ENCODE measurements at places on chromosomes 2 and 18.

DNA sequence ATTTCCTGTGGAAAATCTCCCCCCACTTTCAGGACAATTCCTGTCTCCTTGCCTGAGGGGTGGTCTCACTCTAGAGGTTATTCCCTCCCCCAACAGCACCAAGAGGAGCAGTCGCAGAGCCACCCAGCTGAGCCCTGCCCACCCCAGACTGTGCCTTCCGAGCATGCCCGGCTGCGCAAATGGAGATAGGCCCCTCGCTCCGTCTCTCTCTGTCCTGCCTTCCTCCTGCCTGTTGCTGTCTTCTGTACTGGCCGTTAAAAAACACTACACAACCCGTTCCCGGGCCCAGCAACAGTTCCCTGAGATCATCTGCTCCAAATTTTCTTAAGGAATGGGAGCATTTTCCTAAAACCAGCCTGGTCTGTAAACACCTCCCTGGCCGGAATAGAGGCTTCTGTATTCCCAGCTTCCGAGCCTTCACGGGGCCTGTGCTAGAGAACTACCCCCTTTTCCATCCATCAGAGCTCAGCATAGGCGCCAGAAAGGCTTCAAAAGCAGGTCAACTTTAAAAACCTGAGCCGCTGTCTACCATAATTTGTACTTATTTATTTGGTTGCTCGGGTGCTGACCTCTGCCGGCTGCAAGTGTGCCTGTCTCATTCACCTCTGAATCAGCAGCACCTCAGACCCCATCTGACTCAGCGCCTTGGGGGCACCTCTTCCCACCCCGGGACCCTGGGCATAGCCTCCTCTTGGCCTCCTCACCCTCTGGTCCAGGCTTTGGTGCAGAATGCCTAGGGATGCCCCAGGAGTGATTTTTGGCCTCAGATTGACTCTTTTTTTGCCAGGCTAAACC, 159.4 kb downstream of the PXDN start:
- DNase-seq, result no peak

DNA sequence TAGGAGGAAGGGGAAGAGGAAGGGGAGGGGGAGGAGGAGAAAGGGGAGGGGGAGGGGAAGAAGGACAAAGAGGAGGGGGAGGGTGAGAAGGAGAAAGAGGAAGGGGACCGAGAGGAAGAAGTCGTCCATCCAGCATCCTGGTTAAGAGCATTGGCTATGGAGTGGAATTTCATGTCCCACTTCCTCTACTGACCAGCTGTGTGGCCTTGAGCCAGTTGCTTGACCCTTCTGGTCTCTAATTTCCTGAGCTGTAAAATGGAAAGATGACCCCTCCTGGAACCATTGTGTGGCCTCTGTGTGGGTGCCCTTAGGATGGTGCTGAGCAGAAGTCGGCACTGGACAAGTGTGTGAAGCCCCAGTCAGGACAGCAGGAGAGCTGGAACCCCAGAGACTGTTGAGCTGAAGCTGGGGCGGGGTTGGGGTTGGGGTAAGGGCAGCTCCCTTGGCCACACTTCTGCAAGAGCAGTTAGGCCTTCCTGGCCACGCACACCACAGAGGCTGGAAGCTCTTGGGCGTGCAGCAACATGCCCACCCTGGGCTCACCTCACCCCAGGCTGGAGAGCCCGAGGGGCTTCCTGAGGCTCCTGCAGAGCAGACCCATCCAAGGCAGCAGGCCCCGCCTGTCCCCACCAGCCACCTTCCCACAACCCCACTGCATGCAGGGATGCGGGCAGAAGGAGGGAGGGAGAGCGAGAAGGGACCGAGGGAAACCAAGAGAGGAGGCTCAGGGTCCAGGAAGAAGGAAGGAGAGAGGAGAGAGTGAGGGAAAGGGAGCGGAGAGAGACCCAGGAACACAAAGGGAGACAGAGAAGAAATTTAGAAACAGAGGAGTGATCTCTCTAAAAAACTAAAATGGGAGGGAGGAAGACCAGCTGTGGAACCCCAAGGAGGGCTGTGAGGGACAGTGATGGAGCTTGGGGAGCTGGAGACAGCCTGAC, 16.2 kb downstream of the ADRA2B start:
- DNase-seq, result peak; percentile 35

DNA sequence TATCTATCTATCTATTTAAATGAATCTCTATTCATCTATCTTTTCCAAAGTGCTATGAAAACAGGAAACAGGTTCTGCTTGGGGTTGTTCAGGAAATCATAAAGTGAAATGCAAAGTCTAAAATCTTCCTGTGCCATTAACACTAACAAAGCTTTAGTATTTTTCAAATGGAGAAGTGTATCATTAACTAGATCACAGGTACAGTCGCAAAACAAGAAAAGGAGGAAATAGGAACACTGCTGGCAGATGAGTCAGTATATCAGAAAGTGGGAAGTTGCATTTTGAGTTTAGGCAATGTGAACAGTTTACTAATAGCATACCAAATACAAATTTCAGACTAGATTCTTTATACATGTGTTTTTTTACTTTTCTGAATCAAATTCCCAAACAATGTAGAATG, 888.5 kb upstream of the FSHR start:
- DNase-seq, result no peak

- no peak for DNase-seq
Measured at GRCh38 chr2:172281648-172282570, 145.5 kb upstream of the ITGA6 start.

DNA sequence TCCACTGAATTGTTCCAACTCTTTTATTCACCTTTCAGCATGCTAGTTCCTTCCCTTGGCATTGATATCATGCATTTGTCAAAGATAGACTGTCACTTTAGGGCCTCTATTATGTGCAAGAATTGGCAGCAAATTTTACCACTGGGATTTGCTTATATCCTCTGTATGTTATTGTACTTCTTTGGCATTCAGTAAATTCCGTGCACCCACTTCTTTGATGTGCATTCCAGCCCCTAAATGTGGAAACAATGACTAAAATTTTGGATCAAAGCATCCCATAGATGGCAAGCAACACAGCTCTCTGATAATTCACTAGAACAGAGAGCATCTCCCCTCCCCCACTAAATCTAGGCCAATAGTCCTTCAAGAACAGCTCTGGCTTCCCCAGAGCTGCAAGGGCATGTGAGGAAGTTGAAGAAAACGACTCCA, 399.0 kb upstream of the HNRNPA3 start:
- DNase-seq, result peak; percentile 35

DNA sequence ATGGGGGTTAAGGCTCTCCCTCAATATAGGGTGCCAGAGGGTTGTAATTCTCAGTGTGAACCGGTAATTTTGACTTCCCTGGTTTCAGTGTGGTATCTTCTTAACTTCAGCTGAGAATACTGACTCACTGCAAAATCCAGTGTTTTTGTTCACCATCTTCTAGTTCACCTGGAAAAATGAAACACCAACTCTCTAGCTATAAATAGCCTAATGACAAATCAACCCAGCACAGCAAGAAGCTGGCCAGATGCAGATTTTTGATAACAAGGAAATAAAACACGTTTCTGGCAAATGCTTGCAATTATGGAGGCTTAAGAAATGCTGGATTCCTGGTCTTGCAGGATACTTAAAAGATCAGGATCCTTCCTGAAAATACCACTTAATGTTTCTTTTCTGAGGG, 192.3 kb downstream of the CLIP4 start:
- no peak for DNase-seq

- DNase-seq, result no peak
Measured at GRCh38 chr18:48252525-48252924, 156.7 kb downstream of the ZBTB7C start.

GRCh38 chr2:197147942-197148341, 162.6 kb downstream of the ANKRD44 start:
- peak; percentile 78 for DNase-seq

DNA sequence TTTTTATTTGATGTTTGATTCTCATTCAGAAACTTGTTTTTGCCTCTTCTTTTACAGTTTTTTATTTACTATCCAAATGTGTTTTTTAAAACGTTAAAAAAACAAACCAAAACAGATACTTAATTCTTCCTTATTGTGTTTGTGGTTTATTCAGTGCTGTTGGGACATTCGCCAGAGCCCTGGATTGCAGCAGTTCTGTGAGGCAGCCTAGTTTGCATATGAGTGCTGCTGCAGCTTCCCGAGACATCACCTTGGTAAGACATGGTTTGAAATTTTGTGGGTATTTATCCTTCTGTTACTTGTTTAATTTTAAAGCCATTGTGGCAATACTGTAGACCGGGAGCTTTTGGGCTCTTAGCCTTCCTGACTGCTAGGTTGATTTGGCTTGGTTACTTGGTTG, 91.2 kb downstream of the MTA3 start:
- peak; percentile 30 for DNase-seq

DNA sequence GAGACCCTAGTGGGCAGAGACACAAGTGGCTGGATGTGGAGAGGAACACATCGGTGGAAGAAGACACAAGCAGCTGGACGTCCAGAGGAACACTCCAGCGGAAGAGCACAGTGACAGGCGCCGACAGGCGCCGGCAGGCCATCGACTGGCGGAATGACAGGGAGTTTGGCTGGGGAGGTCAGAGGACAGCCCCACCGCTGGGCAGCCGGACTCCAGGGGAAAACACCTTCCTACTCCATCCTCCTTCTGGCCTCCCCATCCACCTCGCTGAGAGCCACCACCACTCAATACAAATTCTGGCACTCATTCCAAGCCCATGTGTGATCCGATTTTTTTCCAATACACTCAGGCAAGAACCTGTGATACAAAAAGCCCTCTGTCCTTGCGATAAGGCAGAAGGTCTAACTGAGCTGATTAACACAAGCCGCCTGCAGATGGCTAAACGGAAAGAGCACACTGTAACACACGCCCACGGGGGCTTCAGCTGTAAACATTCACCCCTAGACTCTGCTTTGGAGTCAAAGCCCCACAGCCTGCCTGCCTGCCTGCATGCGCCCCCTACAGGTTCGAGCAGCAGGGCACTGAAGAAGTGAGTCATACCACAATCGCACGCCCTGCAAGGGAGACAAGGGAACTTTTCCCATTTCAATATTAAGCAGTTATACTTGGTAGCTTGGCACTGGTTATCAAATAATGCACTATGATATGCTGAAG, 50.2 kb upstream of the LRP1B start:
- DNase-seq, result peak; percentile 87

DNA sequence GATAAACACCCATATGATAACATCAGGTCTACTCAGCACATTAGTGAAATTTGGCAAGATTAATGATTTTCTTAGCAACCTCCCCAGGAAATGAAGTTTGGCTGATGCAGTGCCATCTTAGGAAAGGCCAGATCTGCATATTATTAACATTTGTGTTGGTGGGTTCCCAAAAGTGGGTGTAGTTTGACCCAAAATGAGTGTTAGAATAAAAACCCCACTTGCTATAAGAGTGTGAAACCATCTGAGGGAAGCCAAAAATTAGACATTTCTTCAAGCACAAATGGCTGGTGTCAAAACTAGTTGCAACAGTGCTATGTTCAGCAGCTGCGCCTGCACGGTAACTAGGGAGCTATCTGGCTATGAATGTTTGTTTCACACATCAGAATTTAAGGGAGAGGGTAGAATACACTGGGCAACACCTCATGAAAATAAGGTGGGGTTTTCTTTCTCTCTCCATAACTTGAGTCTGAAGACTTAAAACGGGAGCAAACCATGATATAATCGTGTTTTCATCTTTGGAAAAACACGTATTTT, 15.9 kb upstream of the CSRNP3 start:
- DNase-seq, result no peak

- DNase-seq, result peak; percentile 82
Measured at GRCh38 chr2:41963661-41964525, 83.9 kb upstream of the PKDCC start.

DNA sequence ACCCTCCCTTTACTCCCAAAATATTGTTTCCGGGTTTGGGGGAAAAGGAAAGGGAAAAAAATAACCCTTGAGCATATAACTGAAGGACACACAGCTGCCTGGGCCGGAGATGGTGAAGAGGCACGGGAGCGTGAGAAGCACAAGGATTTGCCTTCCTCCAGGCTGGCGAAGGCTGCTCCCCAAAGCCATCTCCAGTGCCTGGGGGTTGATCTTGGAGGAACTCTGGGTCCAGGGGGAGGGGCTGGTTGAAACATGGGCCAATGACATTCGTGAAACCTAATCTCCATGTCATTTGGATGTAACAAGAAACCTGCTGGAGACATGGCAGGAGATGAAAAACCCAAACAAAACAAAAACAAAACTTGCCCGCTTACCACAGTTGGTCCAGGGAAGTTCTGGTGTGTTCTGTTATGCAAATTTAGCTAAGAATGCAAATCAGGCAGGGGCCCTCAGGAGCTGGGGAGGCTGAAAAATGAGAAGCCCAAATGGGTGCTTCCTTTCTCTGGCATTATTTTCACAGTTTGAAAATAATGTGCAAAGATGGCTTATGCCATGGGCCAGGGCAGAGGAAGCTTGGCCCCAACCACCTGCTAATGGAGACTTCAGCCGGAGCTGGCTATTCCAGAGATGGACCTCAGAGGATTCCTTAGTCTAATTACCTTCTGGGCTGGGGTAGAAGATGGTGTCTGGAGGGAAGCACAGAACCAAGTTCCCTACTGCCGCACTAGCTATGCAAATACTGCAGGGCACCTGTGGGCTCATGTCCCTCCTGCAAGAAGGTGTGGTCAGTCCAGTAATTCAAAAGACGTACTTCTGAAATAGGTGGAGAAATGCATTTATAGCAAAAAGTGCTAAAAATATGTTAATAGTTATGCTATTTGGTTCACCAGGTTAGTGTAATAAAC, 180.9 kb downstream of the BCL2 start:
- peak; percentile 68 for DNase-seq

DNA sequence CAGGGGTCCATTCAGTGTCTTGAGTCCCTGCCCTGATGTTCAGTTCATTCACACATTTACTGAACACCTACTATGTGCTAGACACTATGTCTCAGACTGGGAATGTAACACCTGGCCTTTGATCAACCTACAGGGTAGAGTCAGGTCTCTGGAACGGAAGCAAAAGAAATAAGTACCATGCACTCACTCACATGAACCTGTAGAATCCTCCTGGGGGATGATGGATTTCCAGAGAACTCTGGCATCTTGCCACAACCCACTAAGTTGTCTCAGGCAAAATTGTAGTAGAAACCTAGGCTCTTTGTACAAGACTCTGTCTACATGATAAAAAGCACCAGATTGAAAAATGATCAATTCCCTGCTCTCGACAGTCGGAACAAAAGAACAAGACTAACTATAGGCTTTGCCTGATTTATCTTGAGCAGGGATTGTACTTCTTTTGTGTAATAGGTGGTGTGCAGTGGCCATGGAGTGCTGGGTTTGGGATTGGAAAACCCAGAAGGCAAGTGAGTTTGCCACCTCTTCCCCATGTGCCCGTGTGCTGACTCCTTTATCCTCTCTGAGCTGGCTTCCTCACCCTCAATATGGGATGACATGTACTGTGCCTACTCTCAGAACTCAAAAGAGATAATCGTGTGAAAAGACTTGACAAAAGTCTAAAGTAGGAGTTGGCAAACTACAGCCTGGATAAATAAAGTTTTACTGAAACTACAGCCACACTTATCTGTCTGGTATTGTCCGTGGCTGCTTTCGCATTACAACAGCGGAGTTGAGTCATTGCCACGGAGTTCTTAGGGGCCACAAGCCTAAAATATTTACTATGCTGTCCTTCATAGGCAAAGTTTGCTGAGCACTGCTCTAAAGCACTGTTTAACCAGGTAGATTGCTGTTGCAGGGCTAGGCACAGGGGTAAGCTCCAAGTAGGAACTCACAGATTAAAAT, 4.4 kb downstream of the CAPN14 start:
- peak; percentile 39 for DNase-seq

GRCh38 chr2:175806125-175806490, 196.0 kb downstream of the LNPK start:
- DNase-seq, result peak; percentile 64

All from mesendoderm (in vitro differentiated cells).